ENCODE measurements at places on chromosomes 12 and 14.

- no peak for DNase-seq
These were observed 6.2 kb upstream of the TRPV4 start for GRCh38 chr12:109839444-109839843.

DNA sequence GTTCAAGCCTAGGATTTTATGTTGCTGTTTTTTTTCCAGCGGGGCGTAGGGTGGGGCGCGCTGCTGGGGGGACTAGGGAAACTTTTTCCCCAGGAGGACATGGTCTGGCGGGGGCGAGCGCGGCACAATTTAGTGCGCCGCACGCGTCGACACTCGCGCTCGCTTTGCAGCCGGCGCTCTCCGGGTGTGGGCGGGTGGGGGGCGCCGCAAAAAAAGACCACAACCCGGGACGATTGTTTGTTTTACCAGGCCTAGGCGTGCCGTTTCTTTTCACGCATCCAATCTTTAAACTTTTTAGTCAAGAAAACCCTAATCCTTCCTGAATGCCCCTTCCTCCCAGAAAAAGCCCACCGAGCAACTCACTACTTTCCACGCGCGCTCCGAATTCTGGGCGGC lies 865 bp upstream of the ZFP36L1 start:
- no peak for DNase-seq

DNA sequence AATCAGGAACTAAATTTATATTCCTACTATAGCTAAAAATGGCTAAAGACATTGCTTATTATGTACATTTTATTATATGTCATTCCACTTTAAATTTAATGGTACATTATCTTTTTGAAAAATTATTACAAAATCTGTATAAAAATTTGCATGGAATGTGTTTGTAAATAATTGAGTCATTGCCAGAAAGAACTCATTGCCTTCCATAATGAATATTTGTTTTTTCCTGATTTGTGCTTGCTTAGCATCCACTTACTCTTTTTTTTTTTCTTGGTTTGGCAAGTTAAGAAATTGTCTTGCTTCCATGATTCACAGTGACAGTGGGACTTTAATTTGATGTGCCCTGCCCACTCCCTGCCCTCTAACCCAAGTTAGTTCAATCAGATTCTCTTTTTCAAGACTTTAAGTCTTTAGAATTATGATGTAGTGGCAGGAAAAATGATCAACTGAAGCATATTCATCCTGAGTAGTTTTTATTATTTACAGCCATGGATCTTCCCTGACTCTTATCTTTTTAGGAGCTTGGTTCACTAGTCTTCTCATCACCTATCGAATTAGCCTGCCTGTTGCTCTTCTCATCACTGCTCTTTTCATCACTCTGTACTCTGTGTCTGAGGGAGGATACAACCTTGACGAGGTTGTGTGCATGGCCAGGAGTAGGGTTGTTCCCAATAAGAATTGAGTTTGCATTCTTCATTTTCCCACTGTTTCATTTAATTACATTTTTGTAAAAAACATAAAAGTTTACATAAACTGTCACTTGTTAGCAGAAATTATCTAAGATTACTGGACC lies 442.0 kb downstream of the BTG1 start:
- no peak for DNase-seq

GRCh38 chr14:38053666-38054065 lies 154.0 kb upstream of the SSTR1 start:
- DNase-seq: no peak

DNA sequence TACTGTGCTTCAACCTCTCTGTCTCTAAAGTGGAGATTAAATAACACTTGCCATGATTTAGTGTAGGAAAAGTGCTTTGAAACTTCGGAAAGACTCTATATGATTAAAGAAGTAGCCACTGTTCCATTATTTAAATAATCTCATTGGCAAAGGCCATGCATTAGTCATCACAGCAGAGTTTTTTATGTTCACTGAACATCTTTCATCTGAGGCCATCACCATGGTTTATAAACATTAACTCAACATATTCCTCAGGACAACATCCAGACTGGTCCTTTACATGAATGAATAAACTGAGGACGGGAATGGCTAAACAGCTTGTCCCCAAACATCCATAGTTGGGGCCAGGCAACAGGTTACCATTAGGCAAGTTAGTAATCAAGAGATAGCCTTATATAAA lies 124.6 kb upstream of the FRMD6 start:
- no peak for DNase-seq

GRCh38 chr12:2092354-2092753 lies 39.6 kb downstream of the CACNA1C start:
- no peak for DNase-seq

GRCh38 chr12:16344269-16344668 lies 3.2 kb upstream of the MGST1 start:
- no peak for DNase-seq

DNA sequence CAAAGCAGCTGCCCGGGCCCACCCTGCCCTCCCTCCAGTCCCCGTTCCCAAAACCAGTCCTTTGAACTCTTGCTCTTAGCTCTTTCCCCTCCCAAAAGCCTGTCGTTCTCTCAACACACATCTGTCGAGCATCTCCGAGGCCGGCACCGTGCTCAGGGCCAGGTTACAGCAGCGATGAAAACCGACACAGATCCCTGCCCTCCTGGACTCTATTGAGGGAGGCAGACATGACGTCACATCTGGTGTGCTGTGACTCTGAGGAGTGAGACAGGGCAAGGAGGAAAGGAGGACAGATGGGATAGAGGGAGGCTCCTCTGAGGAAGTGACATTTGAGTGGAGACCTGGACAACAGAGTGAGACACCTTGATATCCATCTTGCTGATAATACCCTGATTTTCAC lies 34.6 kb upstream of the PWP1 start:
- no peak for DNase-seq

GRCh38 chr12:15289192-15289591 lies 33.1 kb upstream of the PTPRO start:
- DNase-seq: no peak

DNA sequence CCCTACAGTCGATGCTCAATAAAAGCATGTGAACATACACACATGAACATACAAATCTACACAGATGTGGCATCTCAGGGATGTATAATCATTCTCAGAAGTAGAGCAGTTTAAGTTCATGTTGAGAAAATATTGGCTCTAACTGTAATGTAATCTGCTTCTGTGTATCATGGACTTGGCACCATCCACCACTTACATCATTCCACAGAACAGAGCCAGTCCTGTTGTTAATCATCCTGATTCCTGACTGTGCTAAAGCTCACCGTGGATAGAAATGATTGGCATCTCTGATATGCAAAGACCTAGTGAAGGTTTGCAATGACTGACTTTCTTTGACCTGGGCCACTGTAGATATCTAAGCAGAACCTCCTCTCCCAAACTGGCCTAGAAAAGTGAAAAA lies 1141.3 kb downstream of the BCL11B start:
- no peak for DNase-seq

- no peak for DNase-seq
These were observed 15.3 kb downstream of the TNFRSF1A start for GRCh38 chr12:6326316-6327228.

DNA sequence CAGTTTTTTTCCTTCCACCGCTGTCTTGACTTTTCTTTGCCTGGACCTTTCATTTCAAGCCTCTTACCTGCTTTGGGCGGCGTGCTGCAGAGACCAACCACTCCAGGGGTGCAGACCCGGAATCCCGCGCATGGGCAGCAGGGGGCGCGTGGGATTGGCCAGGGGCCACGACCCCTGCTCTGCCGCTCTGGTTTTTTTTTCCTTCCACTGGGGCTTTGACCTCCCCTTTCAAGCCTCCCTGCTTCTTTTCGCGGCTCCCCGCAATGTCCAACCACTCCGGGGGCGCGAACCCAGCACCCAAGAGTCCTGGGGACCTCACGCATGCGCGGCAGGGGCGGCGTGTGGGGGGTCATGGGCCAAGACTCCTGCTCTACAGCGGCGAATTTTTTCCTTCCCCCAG lies 325.1 kb downstream of the ALG10 start:
- DNase-seq: no peak

DNA sequence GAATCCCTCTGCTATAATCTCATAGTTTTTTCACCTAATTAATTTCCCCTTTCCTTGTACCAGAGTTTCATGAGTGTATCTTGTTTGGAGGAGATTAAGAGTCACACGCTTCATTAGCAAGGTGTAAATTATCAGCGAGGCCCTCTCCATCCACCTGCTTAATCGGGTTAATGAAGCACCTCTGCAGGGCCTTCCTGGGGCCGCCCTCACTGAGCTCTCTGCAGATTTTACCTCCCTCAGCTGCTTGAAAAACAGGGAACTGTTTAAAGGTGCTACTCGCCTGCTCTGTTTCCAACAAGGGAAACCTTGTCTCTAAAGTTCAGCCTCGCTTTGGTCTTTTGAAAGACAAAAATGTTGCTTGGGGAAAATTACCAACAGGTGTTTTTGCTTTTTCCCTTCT lies 35.8 kb downstream of the OTX2 start:
- DNase-seq: no peak

GRCh38 chr12:14834509-14834908 lies 8.8 kb downstream of the ART4 start:
- DNase-seq: no peak

DNA sequence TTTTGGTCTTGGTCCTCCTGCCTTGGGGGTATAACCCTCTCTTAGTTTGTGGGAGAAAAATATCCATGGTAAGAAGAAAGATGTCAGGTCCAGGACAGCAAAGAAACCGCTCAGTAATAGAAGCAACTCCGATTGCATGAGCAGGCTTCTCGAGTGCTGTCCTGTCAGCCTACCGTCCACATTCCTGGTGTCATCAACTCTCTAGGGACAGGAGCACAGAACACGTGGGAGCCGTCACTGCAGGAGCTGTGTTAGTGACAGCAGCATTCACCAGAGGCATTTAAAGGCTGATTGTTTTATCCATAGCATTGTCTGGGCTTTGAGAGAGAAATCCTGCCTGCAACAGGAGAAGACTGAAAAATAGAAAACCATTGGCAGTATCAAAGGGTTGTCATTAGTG lies 244.2 kb downstream of the CACNA1C start:
- no peak for DNase-seq

- DNase-seq: no peak
These were observed 2.9 kb downstream of the CDKN1B start for GRCh38 chr12:12720052-12720451.

GRCh38 chr14:64419003-64419402 lies 30.9 kb downstream of the MTHFD1 start:
- DNase-seq: no peak

DNA sequence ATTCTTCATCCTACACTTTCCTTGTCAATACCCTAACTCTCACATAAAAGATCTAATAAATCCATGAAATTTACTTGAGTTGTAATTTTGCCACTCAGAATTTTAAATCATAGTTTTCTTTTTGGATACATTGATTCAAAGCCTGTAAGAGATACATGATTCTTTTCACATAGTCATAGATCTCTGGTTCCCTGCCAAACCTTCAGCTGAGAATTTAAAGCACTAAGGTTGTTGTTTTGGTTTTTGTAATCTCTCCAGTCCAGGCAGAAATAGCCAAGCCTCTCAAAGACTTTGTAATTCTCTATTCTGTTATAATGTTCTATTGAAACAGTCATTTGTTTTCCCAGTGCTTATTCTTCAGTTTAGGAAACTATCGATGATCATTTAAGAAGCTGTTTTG lies 273.9 kb downstream of the TRHDE start:
- no peak for DNase-seq

GRCh38 chr12:19030603-19031002 lies 98.9 kb upstream of the PLEKHA5 start:
- DNase-seq: no peak

GRCh38 chr14:52834440-52834842 lies 43.0 kb upstream of the GNPNAT1 start:
- DNase-seq: no peak

- no peak for DNase-seq
These were observed 32.4 kb downstream of the PIGH start for GRCh38 chr14:67567654-67568053.

DNA sequence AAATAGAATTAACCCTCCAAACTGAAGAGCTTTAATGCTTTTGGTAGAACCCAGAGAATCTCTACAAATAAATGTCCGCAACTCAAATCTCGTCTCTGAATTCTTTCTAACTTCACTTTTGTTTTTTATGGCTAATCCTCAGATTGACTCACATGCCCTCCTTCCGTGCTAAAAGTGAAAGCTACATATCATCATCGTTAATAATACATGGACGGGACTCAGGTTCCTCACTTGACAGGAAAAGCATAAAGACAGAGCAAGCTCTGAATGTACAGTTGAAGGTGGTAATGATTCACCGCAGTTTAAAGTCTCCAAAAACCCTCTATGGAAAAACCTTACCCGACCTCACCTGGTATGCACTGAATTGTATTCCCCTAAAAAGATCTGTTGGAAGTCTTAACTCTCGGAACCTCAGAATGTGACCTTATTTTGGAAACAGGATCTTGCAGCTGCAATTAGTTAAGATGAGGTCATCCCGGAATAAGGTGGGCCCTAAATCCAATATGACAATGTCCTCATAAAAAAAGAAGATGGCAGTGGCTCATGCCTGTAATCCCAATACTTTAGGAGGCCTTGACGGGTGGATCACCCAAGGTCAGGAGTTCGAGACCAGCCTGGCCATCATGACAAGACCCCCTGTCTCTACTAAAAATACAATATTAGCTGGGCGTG lies 147.4 kb upstream of the FOXN3 start:
- DNase-seq: no peak

GRCh38 chr14:45140661-45141187 lies 5.0 kb downstream of the FANCM start:
- DNase-seq: no peak

DNA sequence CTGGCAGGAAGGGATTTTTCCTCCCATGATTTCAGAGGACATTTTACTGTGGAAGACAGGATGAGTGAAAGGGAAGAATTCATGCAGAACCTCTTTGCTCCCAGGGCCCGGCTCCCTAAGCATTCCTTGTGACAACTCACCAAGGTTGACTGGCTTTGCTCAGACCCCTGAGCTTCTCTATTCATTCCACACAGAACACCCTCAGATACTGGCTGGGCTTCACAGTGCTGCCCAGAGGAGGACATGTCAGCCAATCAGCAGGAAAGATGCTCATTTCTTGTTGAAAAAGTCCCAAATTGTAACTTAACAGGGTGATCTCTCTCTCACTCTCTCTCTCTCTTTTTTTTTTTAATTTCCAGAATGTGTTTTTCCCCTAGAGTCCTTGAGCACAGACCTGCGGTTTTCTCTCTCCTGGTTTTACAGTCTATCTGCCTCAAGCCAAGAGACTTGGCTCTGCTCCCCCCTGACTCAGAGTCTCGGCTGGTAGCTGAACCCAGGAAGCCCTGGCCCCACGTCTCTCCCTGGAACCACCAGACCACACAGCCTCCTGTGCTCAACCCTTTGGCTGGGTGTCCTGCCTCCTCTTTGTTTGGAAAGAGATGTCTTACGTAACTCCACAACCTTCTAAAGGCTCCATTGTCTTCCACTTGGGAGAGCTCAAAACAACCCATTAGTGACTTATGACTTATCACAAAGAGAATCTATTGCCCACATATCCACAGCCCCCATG lies 43.9 kb downstream of the SSPN start:
- DNase-seq: no peak

DNA sequence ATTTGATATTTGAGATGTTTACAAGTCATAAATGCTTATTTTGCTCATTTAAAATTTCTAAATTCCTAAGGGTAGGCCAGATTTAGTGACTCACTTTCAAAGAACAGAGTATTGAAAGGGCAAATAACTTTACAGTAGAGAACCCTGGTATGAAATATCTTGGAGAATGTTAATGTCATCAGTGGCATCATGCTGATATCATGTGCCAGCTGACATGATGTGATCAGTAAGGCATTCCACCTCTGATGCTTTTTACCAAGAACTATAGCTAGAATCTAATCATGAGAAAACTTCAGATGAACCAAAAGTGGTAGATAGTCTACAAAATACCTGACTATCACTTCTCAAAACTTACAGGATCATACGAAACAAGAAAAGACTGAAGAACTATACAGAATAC lies 2.9 kb upstream of the FLRT2 start:
- DNase-seq: no peak

- no peak for DNase-seq
These were observed 30.1 kb downstream of the NTF3 start for GRCh38 chr12:5461966-5462365.
